Endothelial cell of umbilical vein (primary cell): ENCODE measurements at places on chromosomes 13 and 19.

GRCh38 chr19:52778811-52779210, 7.8 kb downstream of the ZNF600 start:
- DNase-seq: no peak

DNA sequence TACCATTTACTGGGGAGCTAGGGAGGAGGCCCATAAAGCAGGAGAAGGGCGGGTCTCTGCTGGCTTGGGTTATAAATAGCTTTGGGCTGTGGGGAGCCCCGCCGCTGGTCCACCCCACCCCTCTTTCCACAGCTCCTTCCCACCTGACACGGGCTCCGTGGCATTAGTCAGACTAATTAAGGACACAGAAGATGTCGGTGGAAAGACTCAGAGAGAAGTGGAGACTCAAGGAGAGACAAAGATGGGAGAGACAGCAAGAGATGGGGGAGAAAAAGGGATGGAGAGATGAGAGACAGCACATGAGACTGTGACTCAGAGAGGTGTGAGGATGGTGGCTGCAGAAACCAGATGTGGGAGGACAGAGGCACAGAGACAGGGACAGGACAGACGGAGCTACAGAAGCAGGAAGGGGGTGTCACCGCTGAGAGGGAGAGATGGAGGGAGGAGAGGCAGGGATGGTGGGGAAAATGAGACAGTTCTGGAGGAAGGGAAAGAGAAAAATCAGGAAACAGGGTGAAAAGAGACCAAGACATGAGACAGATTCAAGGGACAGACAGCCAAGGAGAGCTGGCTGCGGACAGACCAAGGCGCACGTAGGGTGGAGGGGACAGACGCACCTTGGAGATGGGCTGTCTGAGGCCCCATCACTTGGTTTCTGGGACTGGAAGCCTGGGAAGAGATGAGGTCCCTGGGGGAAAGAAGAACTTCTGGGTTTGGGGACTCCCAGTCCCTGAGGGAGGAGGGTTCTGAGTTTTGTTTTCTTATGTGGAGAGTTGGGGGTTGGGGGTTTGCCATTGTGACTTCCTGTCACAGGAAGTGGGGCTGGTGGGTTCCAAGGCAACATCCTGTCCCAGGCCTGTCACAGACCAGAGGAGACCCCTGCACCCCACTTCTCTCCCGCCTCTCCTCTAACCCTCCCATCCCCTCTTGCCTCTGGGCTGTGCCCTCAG, 4.1 kb downstream of the ARHGEF1 start:
- no peak for DNase-seq

- no peak for DNase-seq
These were observed 412.5 kb downstream of the OXGR1 start for GRCh38 chr13:96581741-96582140.

DNA sequence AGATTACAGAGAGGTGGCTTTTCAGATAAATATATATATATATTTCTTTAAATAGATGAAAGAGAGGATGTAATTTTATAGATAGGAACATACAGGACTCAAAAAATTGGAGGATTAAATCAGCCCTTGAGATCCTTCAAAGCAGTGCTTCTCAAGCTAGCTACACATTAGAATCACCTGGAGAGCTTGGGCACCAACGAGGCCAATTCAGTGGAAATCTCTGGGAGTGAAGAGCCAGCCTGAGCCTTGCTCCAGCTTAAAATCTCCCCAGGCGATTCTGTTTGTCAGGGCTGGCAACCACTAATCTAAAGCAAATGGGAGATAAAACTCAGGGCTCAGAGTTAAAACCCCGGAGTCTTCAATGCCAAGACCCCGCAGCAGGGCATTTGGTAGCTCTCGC, 15.0 kb upstream of the CLN5 start:
- DNase-seq: no peak

DNA sequence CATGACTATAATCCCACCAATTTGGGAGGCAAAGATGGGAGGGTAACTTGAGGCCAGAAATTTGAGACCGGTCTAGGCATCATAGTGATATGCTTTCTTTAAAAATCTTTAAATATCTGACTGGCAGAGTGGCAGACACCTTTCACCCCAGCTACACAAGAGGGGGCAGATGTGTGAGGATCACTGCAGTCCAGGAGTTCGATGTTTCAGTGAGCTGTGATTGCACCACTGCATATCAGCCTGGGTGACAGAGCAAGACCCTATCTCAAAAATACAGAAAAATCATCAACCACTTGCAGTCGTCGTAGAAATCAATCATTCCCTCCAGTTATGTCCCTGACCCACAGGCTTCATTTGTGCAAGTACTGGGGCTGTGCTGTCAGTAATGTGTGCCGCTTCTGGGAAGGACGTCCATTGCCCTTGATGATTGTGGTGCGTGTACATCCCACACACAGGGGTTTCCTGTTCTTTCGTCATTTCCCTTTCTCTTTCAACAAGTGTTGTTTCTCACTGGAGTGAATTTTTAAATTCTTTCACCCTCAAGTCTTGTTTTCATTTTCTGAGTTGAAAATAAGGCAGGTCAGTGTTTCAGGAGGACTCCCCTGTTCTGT, 1.4 kb downstream of the LGALS14 start:
- no peak for DNase-seq

GRCh38 chr13:31950111-31950815, 81.3 kb upstream of the FRY start:
- DNase-seq: no peak

DNA sequence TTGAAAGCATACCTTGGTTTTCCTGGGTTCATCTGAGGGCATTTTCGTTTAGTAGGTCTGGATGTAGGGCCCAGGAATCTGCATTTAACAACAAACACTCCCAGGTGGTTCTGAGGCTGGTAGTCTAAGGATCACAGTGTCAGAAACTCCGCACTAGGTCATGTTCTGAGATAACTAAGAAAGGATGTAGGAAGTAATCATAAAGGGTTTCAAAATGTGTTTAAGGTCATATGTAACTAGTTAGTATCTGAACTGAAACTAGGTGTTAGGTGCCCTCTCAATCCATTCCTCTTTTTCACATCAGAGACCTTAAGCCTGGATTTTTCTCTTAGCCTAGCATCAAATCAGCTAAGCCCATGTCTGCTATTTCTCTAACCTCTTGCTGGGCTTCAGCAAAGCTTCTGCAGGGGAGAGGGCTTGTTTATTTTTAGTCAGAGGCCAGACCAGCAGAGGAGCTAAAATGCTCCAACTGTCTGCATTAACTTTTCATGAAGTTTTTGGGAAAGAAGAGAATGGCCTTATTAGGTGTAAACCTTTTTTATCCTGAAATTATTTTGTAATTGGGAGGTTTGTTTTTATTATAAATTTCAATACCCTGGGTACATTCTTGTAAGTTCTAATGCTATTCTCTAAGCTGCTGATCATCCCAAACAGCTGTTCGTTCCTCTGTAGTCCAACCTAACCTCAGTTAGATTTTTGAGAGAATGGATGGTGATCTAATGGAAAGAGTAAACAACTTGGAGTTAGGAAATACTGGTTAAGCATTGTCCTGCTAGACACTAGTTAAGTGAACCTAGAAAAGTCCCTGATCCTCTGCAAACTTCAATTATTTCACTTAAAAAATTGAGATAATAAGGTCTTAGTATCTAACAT, 262.8 kb upstream of the RFC3 start:
- peak; percentile 31 for DNase-seq

GRCh38 chr19:53865918-53866864, 1.5 kb upstream of the MYADM start:
- peak; percentile 35 for DNase-seq

GRCh38 chr19:19385896-19386869, 19.3 kb upstream of the GATAD2A start:
- peak; percentile 30 for DNase-seq

- no peak for DNase-seq
These were observed 51.3 kb downstream of the TBC1D4 start for GRCh38 chr13:75430436-75431209.

DNA sequence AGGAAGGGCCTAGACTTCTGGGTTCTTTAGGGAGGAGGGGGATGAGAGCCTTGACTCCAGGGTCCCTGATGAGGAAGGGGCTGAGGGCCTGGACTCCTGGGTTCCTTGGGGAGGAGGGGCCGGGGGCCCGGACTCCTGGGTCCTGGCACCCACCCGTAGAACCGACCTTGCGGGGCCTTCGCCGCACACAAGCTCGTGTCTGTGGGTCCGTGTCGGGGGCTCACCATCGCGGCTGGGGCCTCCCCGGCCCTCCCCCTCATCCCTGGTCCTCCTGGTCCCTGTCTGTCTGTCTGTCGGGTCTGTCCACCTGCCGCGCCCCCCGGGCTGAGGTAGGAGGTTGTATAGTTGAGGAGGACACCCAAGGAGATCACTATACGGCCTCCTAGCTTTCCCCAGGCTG, 662 bp upstream of the SPACA6 start:
- no peak for DNase-seq

DNA sequence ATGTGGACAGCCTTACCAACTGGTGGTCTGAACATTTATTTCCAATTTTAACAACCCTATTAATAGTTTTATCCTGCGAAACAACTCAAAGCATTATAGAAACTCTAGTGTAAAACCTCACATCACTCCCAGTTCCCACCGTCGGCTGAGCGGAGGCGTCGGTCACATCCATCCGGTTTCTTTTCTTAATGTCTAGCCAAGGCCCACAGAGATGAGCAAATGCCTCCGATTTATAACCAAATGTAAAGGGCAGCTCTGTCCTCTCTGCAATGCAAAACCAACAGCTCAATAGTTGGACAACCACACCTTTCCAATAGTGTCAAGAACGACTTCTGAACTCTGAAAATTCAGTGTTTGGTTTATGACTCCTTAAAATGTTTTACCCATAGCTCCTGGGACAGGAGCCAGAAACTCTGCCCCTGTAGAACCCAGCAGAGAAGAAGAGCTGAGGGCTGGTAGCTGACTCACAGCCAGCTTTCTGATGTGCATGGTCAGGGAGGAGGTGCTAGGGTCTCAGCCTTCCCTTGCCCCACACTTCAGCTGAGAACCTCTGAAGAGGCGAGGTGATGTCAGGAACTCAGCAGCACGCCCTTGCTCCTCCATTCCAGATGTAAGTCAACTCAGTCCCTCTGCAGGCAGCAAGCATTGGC, 90.2 kb upstream of the UQCRFS1 start:
- DNase-seq: no peak

GRCh38 chr19:16649734-16650133, 10.2 kb downstream of the SMIM7 start:
- peak; percentile 55 for DNase-seq

DNA sequence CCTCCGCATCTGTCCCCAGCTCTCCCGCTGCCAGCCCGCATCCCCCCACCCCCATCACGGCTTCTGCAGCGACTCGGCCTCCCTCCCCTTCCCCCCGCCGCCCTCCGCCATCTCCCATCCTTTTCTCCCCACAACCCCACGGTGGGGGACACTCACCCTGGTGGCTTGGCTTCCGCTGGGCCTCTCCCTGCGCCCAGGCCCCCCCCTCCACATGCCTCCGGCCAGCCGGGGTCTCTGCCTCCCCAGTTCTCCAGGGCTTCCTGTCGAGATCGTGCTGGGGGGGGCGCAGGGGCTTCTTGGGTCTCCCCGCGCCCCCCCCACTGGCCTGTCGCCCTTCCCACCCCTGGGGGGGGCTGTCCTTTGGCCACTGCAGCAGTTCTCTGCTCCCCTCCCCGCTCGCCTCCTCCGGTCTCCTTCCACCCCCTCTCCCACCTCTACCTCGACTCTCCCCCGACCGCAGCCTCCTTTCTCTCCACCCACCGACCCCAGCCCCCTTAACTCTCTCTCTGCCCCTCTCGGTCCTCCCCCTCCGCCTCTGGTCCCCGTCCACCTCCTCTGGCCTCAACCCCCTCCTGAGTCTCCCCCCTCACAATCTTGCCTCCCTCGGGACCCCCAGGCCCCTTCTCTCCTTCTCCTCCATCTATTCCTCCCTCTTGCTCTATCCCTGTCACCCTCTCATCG, 17.1 kb downstream of the LRRC4B start:
- no peak for DNase-seq

- peak; percentile 31 for DNase-seq
These were observed 558.8 kb upstream of the KLHL1 start for GRCh38 chr13:70666883-70667556.

DNA sequence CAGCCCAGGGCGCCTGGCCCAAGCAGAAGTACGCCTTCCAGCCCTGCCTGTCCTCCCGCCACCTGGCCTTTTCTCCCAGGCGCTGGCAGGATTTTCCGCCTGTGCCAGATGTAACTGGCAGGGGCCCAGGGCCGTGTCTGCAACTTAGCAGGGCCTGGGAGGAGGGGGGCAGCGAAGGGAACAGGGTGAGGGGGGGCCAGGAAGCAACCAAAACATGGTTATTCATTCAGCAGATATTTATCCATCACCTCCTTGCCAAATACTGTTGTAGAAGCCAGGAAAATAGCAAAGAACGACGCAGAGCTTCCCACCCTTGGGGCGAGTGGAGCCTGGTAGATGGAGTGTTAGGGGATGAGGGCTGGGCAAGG, 5.6 kb downstream of the TLE6 start:
- peak; percentile 93 for DNase-seq

- DNase-seq: no peak
These were observed 32.9 kb downstream of the CCDC122 start for GRCh38 chr13:43846496-43847158.

- DNase-seq: no peak
These were observed 57.5 kb downstream of the STARD13 start for GRCh38 chr13:33227927-33228647.

DNA sequence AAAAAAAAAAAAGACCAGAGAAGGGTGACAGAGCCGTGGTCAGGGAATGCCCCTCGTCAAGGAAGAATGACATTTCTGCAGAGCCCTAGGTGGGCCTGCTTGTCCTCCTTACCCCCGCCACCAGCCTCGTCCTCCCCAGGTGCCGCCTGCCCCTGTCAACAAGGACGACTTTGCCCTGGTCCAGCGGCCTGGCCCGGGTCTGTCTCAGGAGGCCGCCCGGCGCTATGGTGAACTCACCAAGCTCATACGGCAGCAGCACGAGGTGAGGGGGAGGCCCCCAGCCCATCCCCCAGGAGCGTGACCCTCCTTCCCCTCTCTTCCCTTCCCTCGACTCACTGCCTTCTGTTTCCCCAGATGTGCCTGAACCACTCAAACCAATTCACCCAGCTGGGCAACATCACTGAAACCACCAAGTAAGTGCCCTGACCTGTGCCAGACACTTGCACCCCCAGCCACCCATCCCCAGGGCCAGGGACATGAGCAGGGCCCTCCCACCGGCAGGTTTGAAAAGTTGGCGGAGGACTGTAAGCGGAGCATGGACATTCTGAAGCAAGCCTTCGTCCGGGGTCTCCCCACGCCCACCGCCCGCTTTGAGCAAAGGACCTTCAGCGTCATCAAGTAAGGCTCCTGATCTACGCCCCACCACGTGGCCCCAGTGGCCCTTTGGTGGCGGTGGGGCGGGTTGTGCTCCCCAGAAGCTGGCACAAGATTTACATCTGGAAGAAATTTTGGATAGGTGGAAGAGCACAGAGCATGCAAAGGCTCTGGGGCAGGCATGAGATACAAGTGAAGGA, 14.8 kb downstream of the PODNL1 start:
- DNase-seq: no peak
